Sciatic nerve (tissue), 2 donors: ENCODE measurements at places on chromosomes 5 and 9. TPM values are rescaled to one million over a fixed set of nuclear protein-coding genes. Genes with fewer than 3 reads are reported as not detected.

Gene BAAT
- not detected for total RNA-seq

DNA sequence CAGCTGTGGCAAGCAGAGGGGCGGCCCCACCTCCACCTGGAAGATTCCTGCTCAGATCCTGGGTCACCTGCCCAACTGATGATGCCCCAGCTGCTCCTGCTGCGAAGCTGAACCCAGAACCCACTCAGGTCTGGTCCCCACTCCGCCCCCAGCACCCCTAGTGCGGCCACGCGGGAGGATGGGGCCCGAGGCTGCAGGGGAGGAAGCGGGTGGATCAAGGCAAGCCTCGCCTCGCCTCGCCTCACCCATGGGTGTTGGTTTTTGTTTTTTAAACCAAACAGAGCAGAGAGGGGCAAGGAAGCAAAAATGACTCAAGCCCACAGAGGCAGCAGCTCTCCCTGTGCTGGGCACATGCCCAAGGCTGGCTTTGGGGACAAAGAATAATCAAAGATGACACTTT is 23.2 kb downstream of the ABO start:
- DNase-seq, result no peak

GRCh38 chr9:112689161-112689740 is 28.7 kb downstream of the INIP start:
- no peak for DNase-seq

- DNase-seq, result no peak
Measured at GRCh38 chr5:126364206-126364902, 58.9 kb upstream of the GRAMD2B start.

DNA sequence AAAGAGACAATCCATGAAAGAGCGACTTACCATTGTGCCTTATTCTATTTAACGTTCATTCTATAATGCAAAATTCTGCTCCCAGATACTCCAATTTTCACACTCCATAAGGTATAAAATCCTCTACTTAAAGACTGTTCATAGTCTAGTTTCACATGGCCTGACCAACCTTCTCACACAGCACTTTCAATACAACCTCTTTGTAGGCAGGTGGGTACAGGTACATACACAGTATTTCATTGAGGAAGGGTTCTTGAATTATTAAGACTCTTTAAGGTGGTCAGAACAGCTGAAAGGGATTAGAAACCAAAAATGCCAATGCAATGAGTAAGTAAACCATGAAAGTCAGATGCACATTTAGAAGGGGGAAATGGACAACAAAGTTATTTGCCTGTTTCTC is 352.0 kb downstream of the PARP8 start:
- DNase-seq, result no peak

DNA sequence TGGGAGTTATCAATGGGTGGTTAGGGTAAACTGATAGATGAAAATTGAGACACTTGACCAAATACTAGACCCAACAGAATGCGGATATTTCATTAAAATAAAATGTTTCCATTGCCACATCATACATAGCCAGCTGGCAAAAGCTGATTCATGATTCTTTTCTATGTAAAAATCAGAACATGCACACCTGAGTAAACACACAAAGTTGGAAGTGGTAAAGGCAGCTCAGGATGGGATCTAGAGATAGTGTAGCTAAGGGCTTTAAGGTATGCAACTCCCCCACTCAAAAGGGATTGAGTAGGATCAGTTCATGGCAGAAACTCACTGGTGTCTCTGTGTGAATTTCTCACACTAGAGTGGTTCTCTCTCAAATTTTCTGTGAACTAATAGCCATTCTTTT is 541.1 kb upstream of the GRAMD2B start:
- no peak for DNase-seq

DNA sequence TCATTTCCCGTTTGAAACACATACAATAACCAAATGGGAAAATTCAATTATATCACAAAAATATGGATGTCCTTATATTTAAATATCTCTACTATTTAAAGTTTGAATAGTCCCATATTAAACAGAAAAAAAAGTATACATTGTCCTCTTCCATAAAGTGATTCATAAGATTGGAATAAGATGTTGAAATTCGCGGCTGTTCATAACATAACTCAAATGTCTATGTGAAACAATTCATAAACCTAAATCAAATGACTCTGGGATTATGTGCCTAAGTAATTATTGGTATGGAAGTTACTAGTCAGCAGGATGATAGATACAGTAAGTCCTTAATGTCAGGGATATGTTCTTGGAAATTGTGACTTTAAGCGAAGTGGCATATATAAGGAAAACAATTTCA is 3.9 kb upstream of the EFNA5 start:
- no peak for DNase-seq

GRCh38 chr9:108040783-108041182 is 551.2 kb upstream of the KLF4 start:
- no peak for DNase-seq

Gene ANKDD1B
- 3.6 TPM for total RNA-seq

Gene NEUROG1
- total RNA-seq, result not detected

DNA sequence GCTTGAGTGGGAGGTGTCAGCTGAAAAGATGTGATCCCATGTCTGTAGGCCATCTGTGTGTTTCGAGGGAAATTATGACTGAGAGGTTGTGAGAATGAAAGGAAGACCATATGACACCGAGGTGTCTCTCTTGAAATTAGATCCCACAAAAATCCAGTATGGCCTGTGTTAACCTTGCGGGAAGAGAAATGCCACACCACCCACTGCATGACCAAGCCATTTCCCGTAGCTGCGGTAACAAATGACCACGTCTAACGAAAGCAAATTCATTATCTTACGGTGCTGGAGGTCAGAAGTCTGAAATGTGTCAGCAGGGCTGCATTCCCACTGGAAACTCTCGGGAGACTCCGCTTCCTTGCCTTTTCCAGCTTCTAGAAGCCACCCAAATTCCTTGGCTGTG is 11.6 kb downstream of the C9orf57 start:
- DNase-seq, result no peak

Gene TPPP
- total RNA-seq, result 3.4 TPM

DNA sequence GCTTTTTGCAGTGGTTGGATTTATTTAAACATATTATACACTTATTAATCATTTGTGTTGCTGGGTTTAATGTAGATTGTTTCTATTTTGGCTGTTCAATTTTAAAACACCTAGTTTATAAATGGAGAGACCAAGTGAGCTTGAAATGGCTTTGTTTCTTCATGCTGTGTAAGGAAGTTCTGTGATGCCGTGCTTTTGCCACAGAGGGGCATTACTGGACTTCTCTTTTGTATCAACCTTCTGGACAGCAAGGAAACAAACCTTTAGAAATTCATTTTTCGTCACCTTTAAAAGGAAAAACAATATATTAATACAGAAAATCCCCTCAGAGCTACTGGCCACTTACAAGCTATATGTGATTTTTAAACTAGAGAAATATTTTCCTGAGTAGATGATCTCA is 81.9 kb downstream of the DMRTA1 start:
- DNase-seq, result no peak

Gene BRINP1
- total RNA-seq, result not detected

Gene SV2C
- 4.9 TPM for total RNA-seq

DNA sequence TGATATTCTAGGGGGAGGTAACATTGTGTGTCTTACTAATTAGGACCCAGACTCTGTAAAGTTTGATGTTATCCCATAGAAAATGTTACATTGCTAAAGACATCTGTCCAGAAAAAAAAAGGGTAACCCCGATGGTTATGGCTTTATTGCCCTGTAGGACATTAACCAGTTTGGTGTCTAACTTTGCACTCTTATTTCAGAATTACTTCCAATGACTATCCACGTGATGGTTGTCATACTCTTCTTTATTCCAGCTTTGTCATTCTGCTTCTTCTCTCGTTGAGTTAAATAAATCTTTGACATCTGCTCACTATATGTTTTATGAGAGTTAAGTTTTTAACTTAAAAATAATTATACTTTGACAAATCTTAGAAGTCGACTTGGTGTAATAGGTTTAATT is 180.4 kb upstream of the ANKRD55 start:
- no peak for DNase-seq

GRCh38 chr9:21154018-21154608 is 12.3 kb downstream of the IFNA21 start:
- no peak for DNase-seq

Gene SLC6A7
- not detected for total RNA-seq

GRCh38 chr5:22505891-22506290 is 347.3 kb downstream of the CDH12 start:
- no peak for DNase-seq

Gene NOXA1
- total RNA-seq, result 7.4 TPM

Gene AGXT2
- not detected for total RNA-seq
